Colonic mucosa (tissue), 4 donors: ENCODE measurements at places on chromosomes 5 and 9. TPM values are rescaled to one million over a fixed set of nuclear protein-coding genes. Genes with fewer than 3 reads are reported as not detected.

- no peak for DNase-seq
Measured at GRCh38 chr9:77830618-77831285, 182.6 kb upstream of the GNA14 start.

- no peak for DNase-seq
Measured at GRCh38 chr5:150662731-150663516, 1.9 kb downstream of the MYOZ3 start.

GRCh38 chr9:6367128-6367890, 39.1 kb downstream of the TPD52L3 start:
- DNase-seq = no peak

DNA sequence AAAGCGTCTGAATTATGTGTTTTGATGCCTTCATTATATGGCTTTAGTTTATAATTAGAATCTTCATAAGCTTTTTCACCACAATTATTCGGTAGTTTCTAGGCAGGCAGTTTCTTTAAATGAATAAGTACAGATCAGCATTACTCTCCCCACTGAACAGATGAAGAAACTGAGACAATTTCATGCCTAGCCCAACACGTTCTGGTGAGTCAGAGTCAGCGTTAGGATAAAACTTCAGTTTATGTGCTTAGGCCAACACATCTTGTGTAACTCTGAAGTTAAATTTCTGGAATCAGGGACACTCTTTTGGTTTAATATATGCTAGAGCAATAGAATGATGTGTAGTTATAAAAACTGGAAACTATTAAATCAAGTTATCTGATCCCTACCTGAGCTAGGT, 186.7 kb upstream of the ELL2 start:
- DNase-seq = no peak

- no peak for DNase-seq
Measured at GRCh38 chr5:911601-912000, 18.9 kb downstream of the TRIP13 start.

DNA sequence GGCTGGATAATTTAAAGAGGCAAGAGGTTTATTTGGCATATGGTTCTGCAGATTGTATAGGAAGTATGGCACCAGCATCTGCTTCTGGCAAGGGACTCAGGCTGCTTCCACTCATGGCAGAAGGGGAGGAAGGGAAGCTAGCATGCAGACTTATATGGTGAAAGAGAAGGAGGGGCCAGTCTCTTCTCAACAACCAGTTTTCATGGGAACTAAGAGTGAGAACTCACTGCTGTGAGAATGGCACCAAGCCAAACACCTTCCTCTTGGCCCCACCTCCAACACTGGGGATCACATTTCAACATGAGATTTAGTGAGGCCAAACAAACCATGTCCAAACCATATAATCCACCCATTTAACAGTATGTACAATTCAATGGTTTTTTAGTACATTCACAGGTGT, 113.3 kb upstream of the SHB start:
- DNase-seq = no peak

- peak; percentile 73 for DNase-seq
Measured at GRCh38 chr9:136762915-136763648, 1.2 kb downstream of the LCN15 start.

- DNase-seq = no peak
Measured at GRCh38 chr5:170491479-170491878, 12.3 kb upstream of the KCNIP1 start.

- no peak for DNase-seq
Measured at GRCh38 chr9:89646189-89646939, 41.6 kb downstream of the GADD45G start.

DNA sequence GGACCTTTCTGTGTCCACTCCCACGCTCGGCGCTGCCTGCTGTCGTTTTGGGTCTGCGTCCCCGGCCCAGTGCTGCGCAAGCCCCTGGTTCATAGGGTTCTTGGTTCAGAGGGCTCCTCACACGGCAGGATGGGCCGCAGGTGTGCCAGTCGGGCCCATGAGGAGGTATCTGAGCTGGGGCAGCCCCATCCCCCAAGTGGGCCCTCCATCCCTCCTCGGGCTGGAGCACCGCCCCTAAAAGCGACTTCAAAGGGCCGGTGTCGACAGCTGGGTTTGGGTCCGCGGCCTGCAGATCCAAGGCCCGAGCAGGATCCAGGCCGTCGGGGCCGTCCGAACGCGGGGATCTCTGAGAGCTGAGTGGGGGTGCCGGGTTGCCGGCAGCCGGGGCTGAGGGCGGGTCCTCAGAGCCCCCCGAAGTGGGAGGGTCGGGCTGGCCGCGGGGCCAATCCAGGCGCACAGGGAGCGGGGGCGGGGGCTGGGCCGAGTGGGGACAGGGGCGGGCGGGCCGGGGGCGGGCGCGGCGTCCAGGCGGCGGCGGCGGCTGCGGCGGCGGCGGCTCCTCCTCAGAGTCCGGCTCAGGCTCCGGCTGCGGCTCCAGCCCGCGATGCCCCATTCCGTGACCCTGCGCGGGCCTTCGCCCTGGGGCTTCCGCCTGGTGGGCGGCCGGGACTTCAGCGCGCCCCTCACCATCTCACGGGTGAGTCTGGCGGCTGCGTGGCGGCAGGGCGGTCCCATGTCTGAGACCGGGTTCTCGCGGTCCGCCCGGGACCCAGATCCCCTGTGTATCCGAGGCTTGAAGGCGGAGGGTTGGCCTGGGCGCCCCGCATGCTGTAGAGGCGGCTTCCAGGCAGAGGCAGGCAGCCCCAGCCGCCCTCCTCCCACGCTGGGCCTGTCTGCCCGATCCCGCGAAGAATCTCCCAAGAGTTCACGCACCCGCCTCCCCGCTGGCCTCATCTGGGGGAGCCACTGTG, at the start of gene PDLIM4:
Gene PDLIM4 (plus strand): TSS at position 566 of the 971 bp plus-strand sequence. CDS start 39 bp downstream, at position 605.
- DNase-seq = peak; percentile 23

DNA sequence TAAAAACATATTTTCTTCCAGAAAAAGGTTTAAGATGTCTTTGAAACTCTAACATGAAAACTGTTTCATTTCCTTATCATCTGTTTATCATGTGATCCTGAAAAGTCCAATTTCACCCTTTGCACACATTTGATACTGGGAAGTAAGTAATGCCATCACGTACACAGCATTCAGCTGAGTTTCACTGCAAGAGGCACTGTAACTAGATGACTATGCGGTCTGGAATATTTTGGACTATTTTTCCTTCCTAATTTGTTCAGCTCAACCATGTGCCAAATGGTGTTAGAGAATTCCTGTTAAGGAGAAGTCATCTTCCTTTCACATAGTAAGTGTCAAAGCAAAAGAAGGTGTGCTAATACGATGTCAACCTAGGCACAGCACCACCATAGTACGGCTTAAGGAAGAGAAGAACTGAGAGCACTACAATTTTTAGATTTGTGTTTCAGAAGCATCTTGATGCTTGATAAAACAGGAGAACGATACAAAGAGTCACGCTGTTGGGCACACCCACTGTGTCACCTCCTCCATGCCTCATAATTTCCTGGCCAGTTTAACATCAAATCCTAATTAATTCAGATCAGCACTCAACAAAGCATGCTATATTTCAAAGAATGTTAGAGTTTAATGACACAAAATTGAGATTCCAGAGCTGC, 77.5 kb downstream of the GNAQ start:
- DNase-seq = no peak

DNA sequence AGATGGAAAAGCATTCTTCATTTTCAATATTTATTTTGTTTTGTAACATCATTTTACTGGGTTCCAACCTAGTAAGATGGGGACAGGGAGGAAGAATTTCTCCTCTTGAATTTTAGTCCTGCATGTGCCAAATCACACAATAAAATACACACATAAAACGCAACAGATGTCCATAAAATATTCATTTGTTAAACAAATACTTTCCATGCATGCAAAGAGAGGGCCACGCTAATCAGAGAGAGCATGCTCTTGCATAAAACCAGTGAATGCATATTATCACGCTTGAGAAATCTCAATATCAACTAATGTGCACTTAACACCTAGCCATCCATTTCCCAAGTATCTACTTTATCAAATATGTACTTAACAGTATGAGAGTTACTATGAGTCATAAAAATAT, 212.6 kb upstream of the TARS1 start:
- DNase-seq = no peak

DNA sequence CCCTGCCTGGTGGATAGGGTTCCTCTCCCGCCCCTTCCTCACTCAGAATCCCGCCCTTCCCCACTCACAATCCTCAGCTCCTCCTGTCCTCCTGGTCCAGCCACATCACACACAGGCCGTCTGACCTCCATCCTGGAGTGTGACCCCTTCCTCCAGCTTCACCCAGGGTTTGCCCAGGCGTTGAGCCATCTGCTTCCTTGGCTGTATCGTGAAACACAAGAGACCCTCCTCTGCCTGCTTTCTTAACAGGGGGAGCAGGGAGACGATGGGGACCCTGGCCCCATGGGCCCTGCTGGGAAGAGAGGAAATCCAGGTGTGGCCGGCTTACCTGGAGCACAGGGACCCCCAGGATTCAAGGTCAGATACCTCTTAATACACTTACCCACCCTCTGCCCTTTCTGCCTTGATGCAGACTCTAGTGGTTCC, 32.3 kb upstream of the ORM1 start:
- DNase-seq = no peak

DNA sequence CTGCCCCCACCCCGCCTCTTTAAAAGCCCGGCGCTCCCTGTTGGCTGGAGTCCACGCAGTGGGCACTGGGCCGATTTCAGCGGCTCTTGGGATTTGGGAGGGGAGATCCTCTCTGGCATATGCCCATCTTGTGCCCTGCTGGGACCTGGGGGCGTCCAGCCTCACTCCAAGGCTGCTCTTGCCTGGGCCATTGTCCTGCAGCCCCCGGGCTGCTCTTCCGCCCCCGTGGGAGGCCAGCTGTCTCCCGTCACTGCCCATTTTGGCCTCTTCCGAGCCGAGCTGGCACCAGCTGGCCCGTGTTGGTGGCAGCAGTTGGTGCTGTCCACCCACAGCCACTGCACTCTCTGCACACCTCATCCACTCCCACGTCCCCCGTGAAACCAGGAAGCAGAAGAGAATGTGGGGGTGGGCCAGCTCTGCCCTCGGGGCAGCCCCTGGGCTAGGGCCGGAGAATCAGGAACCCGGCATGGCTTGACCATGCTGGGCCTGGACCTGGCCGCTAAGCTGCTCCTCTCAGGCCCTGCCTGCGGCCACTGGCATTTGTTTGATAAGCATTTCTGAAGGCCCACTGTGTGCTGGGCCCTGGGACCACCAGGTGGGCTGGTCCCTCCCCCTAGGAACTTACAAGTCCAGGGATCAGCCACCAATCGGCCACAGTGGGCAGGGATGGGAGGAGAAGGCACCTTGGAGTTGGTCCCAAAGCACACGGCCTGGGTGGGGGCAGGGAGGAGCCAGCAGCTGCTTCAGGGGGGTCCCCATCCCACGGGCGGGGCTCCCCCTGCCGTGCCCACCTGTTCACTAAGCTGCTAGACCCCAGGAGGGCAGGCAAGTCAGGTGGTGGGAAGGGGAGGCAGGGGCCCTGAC, 2.2 kb downstream of the C8G start:
- DNase-seq = no peak

- no peak for DNase-seq
Measured at GRCh38 chr5:99033014-99033900, 104.5 kb upstream of the CHD1 start.

DNA sequence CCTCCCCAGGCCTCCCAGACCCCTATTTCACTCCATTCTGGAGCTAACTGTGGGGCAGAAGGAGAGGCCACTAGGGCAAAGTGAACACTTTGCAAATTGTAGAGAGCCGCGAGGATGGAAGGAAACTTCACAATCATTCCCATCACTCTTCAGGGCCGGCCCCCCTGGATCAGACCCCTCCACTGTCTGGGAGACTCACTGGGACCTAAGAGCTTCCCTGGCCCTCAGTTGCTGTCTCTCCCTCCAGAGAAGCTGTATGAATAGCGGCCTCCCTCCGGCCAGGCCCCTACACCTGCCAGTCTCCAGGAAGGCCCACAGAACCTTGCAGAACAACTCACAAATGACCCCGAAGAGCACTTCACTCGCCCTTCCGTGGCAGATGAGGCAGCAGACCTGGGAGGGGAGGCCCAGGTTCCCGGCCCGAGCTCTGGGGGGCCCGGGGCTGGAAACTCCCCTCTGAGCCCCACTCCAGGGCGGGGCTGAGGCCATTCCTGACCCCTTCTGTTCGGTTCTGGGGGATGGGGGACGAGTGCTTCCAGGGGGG, 141.9 kb upstream of the IER5L start:
- DNase-seq = peak; percentile 18

DNA sequence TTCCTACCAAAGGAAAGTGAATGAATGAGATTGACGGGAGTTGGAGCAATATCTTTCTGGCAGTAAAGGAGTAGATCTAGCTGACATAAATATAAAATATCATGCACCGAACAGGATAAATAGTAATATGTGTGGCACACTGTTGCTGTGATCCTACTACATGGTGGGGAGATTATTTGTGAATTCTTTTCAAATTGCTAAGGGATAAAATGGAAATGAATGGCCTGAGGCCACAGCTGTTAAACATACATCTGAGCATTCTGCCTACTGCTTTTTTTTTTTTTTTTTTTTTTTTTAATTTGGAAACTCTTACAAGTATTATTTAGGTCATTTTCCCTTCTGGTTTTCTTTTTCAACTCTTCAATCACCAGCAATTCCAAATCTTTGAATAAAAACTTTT, 66.8 kb downstream of the MEF2C start:
- no peak for DNase-seq

DNA sequence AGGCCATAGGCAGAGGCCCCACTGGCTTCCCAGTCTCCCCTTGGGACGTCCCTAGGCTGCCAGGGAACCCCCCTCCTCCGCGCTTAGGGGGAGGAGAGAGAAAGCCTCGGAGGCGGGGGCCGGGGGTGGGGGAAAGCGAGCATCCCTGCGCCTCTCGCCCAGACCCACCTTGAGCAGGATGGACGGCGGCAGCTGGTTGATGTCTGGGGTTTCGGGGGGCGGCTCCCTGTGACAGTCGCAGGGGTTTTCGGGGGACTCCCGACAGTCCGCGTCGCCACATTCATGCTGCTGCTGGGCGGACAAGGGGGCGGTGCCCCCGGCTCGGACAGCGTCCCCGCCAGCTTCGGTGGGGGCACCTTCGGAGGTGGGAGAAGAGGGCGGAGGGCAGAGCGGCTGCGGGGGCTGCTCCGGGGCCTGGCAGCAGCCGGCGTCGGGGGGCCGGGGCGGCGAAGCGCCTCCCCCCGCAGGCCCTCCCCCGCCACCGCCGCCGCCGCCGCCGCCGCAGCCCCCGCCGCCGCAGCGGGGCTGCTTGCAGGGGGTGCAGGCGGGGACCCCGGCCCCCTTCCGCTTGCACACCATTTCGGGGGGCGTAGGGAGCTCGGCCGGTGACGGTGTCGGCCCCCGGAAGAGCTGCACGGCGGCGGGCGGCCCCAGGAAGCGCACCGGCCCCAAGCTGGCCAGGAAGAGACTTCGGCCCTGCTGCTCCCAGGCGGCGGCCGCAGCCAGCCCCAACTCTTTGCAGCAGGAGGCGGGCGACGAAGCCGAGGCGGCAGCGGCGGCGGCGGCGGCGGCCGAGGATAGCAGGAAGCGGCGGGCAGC, 1.2 kb downstream of the FBXL17 start:
- DNase-seq = peak; percentile 51

GRCh38 chr9:70112981-70113380, 69.3 kb downstream of the MAMDC2 start:
- no peak for DNase-seq

- no peak for DNase-seq
Measured at GRCh38 chr5:136164226-136164625, 28.7 kb downstream of the SMIM32 start.

TXNDC8 gene
- not detected for total RNA-seq

PCDHGB3 gene
- 1.1 TPM for total RNA-seq

TMEM232 gene
- 1.8 TPM for total RNA-seq

PCDHB5 gene
- 0.66 TPM for total RNA-seq

FAM81B gene
- total RNA-seq = not detected

KIF24 gene
- total RNA-seq = 7.3 TPM

UBTD2 gene
- total RNA-seq = 15.4 TPM

PLEKHG4B gene
- 0.05 TPM for total RNA-seq

PPP6C gene
- total RNA-seq = 48.2 TPM

LIFR gene
- total RNA-seq = 7.0 TPM

SH2D3C gene
- 3.5 TPM for total RNA-seq

SHOC1 gene
- total RNA-seq = not detected
